ENCODE measurements at places on chromosomes 12 and 14. TPM values are rescaled to one million over a fixed set of nuclear protein-coding genes. Genes with fewer than 3 reads are reported as not detected.

ALG10 gene
- 17.6 TPM for total RNA-seq

TNFAIP2 gene
- total RNA-seq, result 0.20 TPM

TEAD4 gene
- 0.68 TPM for total RNA-seq

THAP2 gene
- total RNA-seq, result 7.7 TPM

KRT83 gene
- total RNA-seq, result not detected

GLS2 gene
- total RNA-seq, result 0.33 TPM

HSPA2 gene
- 7.1 TPM for total RNA-seq

SYNDIG1L gene
- not detected for total RNA-seq

LIN7A gene
- total RNA-seq, result not detected

HOXC11 gene
- not detected for total RNA-seq

CLEC2A gene
- not detected for total RNA-seq

Data from activated CD4-positive, alpha-beta memory T cell treated with anti-CD3 and anti-CD28 coated beads, Interleukin-2, amount 10 ng/mL, durations not matched to agents 7 days and 5 days (primary cell).